ENCODE measurements at places on chromosomes 5 and 9.
A peak's percentile ranks its signal among the peaks of the same experiment; 100 is the strongest.

DNA sequence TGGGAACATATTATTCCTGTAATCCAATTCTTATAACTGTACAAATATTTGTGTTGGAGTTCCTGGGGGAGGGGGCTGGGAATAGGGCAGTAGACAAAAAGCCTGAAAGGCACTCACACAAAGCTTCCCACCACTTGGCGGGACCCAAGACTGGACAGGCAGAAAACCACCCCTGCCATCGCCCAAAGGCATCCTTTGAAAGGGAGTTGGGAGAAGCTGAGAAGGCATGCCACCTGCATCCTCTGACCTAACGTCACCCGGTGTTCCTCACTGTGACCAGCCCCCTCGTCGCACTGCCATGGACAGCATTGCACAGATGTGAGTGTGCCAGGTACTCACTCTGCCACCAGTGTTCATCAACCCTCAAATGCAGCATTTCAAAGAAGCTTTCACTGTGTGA lies 80.6 kb upstream of the SMIM23 start:
- DNase-seq: no peak

DNA sequence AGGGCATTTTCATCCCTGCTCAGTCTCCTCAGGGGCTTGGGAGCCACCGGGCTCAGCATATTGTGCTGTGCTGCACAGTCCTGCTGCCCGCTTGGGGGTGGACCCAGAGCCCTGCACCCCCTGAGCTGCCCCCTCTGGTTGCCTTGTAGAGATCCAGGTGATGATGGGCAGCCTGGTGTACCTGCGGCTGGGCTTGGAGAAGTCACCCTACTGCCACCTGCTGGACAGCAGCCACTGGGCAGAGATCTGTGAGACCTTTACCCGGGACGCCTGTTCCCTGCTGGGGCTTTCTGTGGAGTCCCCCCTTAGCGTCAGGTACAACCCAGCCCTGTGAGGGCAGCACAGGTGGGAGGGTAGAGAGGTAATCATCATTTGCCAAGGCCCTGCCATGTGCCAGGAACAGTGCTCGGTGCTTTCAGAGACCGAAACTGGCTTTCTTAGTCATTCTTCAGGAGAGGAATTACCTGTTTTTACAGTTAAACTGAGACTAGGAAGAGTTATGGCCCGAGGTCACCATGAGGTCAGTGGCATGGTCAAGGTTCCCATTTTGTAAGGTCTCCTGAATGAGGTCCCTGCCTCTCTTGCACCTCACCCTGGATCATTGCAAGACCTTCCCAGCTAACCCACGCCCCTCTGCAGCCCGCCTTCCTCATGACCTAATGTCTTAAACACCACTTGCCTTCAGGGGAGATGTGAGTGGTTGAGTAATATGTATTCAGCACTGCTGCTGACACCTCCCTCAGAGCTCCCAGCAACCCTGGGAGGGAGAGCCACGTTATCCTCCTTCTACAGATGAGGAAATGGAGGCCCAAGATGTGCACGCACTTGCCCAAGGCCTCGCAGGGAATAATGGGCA lies 7.5 kb downstream of the NHP2 start:
- DNase-seq: peak; percentile 77

DNA sequence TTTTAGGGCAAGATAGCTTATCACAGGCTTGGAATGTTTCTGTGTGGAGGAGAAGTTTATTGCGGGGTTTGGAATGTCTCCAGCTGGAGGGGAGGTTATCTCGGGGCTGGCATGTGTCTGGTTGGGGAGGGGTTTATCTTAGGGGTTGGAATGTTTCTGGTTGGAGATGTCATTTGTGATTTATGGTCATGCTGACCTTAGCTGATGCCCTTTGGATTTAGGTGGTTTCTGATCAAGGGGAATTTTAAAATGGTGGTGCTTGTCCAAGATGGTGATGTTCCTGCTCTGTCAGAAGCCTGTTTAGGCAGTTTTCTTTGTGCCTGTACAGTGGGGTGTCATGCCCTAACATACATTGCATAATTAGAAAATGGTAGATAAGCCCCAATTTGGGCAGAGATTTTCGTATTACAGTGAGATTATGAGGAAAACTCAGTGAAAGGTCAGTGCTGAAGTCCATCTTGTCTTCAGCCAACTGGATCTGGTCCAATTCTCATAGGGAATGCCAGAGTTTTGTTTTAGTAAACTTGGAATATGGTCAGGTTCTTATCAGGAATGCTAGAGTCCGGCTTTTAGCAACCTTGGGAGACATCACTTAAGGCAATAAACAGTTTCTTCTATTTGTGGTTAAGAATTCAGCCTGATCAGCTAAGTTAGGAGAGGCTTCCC lies 14.3 kb downstream of the CDK20 start:
- no peak for DNase-seq

DNA sequence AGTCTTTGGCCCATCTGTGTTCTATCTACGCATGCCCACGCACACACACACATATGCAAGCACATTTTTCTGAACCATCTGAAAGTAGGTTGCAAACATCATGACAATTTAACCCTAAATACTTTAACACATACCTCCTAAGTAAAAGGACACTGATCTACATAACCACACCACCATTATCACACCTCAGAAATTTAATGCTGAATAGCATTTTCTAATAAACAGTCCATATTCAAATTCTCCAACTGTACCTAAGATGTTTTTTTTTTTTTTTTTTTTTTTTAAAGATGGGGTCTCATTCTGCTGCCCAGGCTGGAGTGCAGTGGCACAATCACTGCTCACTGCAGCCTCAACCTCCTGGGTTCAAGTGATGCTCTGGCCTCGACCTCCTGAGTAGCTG lies 35.5 kb downstream of the DDX31 start:
- DNase-seq: no peak

GRCh38 chr5:59187857-59188256 lies 605.0 kb downstream of the RAB3C start:
- no peak for DNase-seq

DNA sequence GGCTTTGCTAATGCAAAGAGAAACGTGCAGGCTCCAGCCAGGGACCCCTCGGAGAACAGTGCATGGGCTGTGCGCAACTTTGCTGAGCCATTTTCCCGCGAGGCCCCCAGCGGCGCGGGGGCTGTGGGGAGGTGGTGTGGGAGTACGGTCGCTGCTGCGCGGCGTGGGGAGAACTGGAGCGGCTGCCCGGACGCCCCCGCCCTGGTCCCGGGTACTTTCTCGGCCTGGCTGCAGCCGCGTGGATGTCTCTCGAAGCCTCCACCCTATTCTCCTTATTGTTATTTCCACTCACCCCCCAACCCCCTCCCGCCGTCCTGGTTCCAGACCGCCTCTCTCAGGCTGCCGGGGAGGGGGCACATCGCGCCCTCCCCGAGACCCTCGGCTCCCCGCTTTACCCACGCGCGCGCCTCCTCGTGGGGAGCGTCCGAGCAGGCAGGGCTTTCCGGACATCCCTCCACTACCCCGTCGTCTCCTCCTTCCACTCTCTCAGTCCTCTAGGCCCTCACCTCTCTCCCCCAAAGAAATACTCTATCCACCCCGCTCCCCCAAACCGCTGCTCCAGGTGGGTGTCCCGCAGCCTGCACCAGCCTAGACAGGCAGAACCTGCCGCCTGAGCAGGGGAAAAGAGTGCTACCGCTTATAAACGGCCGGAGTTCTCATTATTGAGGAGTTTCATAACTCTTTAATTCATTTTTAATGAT lies 68.6 kb upstream of the TBCA start:
- DNase-seq: no peak

- DNase-seq: peak; percentile 36
Observed at GRCh38 chr5:157860898-157861890, 2.2 kb upstream of the CLINT1 start.

GRCh38 chr9:127545196-127546124 lies 66.6 kb upstream of the STXBP1 start:
- no peak for DNase-seq

- no peak for DNase-seq
Observed at GRCh38 chr9:107279086-107279485, 4.0 kb upstream of the RAD23B start.

GRCh38 chr9:81969971-81970370 lies 18.6 kb upstream of the SPATA31D1 start:
- DNase-seq: no peak

GRCh38 chr5:145393426-145393825 lies 441.7 kb downstream of the PRELID2 start:
- DNase-seq: no peak

- no peak for DNase-seq
Observed at GRCh38 chr9:7212101-7212500, 454.3 kb downstream of the KDM4C start.

DNA sequence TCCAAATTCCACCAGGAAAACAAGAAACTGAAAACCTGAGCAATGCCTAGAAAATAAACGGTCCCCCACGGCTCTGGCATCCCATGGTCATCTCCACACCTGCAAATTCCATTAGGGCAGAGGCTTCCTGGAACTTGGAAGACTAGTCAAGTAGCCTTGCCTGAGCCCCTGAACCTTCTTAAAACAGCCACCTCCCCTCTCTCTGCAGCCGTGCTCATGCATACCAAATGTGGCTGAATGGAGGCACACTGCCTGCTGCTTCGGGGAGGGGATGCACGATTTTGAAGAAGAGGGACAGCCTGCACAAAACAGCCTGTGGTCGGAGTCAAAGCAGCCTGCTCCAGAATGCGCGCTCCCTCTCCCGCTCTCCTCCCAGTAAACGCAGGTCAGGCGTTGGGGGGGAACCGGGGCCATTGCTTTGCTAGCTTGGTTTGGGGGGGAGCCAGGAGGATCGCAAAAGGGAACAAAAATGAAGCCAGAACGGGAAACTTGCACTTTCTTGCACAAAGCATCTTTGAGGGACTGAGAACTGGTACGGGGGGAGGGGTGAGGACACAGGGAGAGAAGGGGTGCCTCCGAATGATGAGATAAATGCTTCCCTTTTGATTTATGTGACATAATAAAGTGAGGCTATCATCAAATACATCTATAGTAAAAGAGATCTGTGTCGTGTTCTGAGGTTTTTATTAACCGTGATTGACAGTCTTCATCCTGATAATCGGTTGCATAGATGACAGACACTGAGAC lies at the start of gene TRPM3:
TRPM3 (minus strand) TSS at position 347 of the 747 bp plus-strand sequence; CDS start at position 80, 267 bp downstream.
- no peak for DNase-seq
